AG09319 (cell line): ENCODE measurements at places on chromosomes 7 and 10.

DNA sequence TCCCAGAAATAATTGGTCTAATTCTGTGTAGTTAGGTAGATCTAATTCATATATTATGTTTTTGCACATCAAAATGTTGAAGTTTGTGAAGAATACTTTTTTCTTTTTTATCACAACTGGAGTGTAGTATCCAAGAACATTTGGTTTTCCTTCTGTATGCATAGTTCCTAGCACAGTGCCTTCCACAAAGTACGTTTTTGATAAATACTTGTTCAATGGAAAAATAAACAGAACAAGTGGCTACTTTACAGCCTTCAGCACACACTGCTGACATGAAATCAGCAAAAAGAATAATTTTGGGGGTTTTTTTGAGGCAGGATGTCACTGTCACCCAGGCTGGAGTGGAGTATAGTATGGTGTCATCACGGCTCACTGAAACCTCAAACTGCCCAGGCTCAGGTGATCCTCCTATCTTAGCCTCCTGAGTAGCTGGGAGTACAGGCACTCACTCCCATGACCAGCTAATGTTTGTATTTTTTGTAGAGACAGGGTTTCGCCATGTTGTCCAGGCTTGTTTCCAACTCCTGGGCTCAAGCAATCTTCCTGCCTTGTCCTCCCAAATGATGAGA lies 27.9 kb downstream of the TARP start:
- no peak for DNase-seq

- DNase-seq: no peak
These were observed 17.4 kb upstream of the TCF7L2 start for GRCh38 chr10:112932658-112933057.

- DNase-seq: no peak
These were observed at the start of gene SH3PXD2A for GRCh38 chr10:103855424-103855823. SH3PXD2A (minus strand) TSS chr10:103855576; CDS start chr10:103855266, 310 bp downstream.

DNA sequence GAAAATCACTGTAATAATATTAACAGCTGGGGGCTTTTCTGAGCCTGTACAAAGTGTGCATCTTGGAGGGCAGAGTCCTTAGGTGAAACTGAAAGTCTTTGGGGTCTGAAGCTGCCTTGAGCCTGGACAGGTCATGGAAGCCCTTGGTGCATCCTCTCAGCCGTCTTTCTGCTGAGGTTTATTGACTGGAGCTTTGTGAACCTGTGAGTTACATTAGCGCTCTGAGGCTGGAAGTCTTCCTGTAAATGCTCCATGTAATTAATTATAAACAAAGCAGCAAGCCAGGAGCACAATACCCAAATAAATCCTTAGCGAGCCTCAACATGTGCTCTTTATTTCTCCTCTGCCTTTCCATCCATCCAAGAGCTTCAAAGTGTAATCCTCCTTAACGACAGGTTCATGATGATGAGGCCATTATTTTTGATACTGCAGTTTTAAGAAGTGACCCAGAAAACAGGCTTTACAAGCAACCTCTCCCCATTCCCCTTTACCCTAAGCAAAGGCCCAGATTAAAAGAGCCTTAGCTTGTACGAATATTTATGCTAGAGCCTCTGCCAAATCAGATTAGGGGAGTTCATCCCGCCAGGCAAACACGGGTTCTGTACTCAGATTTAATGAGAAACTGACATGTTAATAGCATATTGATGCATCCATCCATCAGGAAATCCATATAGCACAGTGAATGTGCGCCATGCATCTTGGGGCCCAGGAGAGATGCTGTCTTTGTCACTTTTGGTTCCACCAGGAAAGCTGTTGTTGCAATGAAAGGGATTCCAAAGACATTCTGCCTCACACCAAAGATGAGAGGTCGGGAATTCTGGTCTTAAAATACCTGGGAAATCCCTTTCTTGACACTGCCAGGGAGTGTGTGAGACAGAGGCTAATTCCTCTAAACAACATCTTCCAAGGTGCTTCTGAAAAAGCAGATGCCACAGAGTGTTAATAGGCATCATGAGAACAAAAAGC lies 118.1 kb downstream of the ANLN start:
- DNase-seq: no peak

GRCh38 chr7:105132335-105132734 lies 118.3 kb downstream of the KMT2E start:
- DNase-seq: no peak

GRCh38 chr7:43113622-43114457 lies 1.4 kb downstream of the HECW1 start:
- no peak for DNase-seq

GRCh38 chr7:159083001-159083697 lies 61.5 kb downstream of the VIPR2 start:
- no peak for DNase-seq

DNA sequence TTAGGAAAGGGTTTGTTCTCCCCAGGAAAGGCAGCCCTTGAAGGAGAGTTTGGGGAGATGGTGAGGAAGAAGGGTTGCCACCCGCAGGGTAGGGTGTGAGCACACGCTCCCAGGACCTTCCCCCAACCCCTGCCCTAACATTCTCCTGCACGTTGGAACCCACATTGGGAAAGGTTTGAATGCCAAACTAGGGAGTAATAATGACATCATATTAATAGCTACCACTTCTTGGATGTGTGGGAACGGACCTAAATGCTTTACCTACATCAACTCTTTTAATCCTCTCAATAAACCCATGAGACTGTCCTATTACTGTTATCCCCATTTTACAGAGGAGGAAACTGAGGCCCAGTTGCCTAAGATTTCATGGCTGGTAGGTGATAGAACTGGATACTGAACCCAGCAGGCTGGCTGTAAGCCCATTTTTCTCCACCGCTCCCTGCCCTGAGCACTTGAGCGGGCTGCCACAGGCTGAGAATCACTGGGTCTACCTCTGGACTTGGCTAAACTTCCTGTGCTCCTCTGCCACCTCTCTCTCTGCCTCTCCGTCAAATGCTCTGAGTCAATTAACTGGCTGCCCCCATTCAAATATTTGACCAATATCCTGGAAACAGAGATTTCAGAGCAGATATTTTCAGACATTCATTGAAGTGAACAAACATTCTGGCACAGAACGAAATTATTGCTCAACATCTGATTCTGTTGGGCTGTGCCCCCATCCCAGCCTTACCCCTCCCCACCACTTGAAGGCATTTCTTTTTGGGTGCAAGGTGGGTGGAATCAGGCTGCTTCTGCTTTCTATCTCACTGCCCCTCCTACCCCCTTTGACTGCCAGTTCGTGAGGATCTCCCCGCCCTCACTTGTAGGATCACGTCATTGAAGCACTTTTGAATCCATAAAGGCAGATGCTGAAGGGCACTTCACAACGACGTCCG lies 129.7 kb downstream of the C10orf105 start:
- DNase-seq: no peak

DNA sequence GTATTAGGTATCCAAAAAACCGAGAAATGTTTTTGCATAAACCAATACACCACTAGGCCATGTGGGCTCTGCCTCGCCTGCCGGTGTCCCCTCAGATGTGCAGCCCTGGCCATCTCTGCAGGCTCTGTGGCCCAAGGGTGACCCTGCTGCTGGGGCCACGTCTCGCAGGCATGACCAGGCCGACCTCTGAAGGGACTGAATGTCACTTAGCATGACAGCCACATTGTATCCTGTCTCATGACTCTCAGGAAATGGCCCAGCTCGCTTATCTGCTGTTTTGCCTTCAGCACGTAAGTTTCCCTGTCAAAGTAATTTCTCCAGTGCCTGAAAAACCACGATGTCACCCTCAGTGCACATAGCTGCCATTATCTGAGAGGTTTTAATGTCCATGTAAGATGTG lies 49.5 kb upstream of the ZNF32 start:
- DNase-seq: no peak

GRCh38 chr7:138238734-138239659 lies 162.7 kb downstream of the AKR1D1 start:
- DNase-seq: no peak

DNA sequence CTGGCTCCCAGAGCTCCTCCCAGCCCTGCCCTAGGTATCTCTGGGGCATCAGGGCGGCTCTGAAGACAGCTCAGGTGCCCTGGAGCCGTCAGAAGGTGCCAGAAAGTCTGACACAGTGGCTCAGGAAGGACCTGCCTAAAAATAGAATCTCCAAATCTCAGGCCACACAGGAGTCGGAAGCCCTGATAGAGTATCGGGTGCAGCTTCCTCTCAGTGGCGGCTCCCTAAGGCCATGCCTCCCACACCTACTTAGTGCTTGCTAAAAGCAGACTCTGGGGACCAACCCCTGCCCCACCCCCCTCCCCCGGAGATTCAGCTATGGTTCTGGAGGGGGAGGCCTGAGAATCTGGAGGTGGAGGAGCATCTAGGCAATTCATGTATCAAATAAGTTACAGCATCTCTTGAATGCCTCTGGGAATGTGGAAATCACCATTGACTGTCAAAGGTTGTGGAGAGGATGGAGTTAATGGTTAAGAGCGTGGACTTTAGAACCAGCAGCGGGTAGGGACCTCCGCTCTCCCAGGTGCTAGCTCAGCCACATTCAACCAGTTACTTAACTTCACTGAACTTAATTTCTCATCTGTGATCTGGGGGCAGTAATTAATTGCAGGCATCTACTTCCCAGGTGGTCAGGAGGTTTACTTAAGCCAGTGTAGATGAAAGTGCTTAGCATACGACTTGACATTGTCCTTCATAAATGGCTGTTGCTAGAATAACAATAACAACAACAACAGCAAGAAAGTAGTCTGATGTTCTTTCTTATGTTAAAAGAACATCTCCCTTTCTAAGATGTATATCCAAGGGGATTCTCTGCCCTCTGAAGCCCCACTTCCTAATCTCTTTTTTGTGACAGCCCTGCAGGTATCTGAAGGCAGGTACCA lies 38.6 kb upstream of the MXI1 start:
- DNase-seq: no peak

DNA sequence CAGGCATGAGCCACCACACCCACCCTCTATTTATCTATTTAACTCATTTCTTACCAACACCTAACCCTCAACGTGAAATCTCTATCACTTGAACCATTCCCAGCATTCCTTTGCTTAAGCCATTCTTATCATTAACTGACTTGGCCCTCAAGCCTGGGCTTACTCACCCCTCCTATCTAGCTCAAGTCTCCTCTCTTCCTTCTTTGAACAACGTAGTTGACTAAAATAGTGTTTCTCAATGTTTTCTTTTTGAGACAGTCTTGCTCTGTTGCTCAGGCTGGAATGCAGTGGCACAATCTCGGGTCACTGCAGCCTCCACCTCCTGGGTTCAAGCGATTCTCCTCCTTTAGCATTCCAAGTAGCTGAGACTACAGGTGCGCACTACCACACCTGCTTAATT lies 7.0 kb downstream of the ANXA7 start:
- DNase-seq: no peak

- no peak for DNase-seq
These were observed 520 bp downstream of the CPA5 start for GRCh38 chr7:130345136-130345535.

GRCh38 chr10:77630507-77630848 lies 7.1 kb downstream of the KCNMA1 start:
- DNase-seq: no peak

- no peak for DNase-seq
These were observed 13.1 kb downstream of the NPTX2 start for GRCh38 chr7:98630149-98630548.

DNA sequence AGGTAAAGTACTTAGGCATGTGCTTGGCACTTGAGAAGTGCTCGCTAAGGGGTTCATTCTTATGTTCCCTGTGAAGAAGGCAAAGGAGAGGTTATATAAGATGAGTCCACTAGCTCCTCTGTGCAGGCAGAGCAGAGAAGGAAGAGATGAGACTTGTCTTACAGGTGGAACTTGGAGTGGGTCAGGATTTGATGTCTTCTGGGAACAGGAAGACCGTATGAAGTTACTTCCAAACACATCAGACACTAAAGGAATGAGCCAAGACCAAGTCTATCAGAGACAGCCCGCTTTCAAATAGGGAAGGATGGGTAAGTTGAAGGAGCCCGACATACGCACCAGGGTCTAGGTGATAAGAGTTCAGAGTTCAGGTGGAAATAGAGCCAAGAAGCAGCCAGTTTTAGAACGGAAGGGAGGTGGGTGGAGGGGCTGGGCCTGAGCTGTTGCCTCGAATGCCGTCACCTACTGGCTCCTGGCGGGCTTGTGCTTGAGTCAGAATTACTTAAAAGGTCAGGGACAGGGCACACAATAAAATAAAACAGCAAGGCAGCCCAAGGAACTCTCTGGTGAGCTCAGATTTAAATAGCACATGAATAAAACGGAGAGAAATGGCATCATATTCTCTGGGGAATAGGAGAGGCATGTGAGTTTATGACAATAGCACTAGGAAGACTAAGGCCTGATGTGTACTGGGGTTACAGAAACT lies 56.1 kb upstream of the GRB10 start:
- DNase-seq: peak; percentile 7

- no peak for DNase-seq
These were observed 29.6 kb upstream of the AKR1C3 start for GRCh38 chr10:5064656-5065055.

DNA sequence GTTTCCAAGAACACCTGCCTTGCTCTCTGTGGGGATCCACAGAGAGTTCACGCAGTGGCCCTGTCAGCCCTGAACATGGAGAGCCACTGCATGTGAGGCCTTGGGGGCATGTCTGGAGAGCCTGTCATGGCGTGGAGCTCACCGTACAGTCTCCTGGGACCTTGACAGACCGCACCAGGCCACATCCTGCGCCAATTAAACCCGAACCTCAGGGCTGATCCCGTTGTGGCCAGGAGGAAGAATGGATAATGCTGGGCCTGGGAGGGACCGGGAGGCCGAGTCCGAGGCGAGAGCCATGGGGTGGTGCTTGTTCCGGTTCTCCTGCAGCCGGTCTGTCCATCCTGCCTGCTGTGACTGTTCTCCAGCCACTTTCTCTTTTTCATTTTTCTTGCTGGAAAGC lies 68.7 kb downstream of the DNAJB6 start:
- DNase-seq: no peak

GRCh38 chr7:130218806-130219620 lies 11.4 kb downstream of the SSMEM1 start:
- no peak for DNase-seq

GRCh38 chr7:154553711-154554265 lies 449.1 kb downstream of the PAXIP1 start:
- DNase-seq: no peak

DNA sequence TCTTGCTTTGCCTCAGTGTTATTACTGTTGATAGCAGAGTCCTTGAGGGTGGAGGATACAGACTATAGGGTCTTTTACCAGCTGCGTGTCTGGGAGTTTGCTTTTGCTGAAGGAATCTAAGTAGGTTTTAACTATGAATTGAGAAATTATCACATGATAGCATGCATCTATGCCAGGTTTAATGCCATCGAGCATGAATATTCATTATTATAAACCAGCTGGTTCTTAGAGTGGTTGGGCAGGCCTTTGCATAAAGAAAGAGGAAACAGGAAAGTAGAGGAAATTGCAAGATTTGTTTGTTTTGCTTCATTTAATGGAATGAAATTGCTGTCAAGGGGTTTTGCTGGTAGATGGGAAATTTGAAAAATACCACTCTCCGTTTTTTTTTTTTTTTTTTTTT lies 70.7 kb downstream of the PLPP4 start:
- no peak for DNase-seq

- DNase-seq: no peak
These were observed 337.3 kb upstream of the MAGI2 start for GRCh38 chr7:79790656-79791262.

- DNase-seq: no peak
These were observed 9.7 kb upstream of the FHIP2A start for GRCh38 chr10:114811862-114812261.

GRCh38 chr10:6978187-6978627 lies 398.1 kb upstream of the PRKCQ start:
- DNase-seq: no peak
